Amygdala (tissue), 56 donors: ENCODE measurements at places on chromosomes 16 and 17.
A peak's percentile ranks its signal among the peaks of the same experiment; 100 is the strongest.

DNA sequence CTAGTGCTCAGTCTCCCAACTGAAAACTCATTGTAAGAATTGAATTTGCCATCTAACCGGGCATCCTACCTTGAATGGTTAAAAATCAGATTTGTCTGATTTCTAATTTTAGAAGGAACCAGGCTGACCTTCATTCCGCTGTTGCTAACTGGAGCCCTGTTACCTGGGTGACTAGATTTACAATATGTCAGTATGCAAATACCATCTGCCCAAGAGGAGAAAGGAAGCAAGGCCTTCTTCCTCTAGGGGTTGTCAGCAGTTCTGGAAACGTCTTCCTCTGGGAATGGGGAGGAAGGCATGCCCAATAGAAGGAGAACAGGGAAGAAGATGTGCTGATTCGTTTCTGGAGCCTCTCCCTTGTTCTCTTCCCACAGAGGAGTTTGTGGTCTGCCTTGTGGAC, 137.9 kb downstream of the PITPNC1 start:
- DNase-seq: no peak

- no peak for DNase-seq
Measured at GRCh38 chr17:71519285-71519684, 601.5 kb upstream of the SOX9 start.

DNA sequence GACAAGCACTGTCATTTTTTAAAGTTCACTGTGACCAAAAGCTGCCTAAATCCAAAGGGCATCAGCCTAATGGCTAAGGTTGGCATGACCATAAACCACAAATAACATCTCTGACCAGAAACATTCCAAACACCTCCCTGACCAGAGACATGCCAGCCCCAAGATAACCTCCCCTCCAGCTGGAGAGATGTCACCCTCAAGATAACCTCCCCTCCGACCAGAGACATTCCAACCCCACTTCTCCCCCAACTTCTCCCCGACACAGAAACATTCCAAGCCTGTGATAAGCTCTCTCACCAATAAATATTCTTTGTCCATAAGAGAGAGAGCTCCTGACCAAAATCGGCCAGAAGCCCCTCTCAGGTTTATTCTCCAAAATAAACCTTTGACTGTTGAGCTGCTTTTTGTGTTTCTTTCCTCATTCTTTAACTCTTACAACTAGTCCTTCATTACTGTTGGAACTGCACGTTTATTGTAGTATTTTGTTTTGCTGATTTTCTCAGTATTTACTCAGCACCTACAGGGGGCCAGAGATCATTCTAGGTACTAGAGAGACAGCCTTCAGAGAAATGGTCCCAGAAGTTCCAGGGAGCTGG, 325.6 kb downstream of the SLC39A11 start:
- DNase-seq: no peak

GRCh38 chr17:62724398-62725146, 83.5 kb downstream of the MARCHF10 start:
- no peak for DNase-seq

DNA sequence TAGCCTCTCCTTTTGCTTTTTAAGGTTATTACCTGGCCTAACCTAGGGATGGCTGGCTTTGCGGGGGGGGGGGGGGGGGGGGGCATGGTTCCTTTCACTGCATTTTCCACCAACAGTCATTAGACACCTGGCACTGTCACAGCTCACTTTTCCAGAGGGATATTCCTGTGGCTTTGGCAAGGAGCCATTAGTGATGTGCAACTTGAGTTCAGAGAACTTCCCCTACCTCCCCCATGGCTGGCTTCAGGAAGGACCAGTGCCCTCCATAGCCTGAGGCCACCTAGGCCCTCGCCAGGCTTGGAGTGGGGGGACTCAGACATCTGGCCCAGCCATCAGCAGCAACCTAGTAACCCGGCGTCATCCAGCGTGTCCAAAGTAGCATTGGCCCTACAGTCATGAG, 234.6 kb downstream of the CPPED1 start:
- no peak for DNase-seq

DNA sequence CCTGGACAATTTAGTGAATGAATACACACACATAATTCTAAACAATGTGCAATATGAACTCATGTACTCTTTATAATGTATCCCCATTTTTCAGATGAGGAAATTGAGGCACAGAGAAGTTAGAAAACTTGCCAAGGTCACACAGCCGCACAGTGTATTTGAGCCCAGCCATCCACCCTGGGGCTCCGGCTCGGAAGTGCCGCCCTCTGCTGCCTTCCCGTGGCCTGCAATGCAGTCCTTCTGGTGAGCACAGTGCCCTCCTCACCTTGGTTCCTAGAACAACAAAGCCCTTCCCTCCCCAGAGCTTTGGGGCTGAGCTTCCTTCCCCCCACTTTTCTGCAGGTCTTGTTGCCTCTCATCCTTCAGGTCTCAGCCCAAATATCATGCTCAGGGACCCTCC, 63.7 kb downstream of the C16orf78 start:
- DNase-seq: no peak

DNA sequence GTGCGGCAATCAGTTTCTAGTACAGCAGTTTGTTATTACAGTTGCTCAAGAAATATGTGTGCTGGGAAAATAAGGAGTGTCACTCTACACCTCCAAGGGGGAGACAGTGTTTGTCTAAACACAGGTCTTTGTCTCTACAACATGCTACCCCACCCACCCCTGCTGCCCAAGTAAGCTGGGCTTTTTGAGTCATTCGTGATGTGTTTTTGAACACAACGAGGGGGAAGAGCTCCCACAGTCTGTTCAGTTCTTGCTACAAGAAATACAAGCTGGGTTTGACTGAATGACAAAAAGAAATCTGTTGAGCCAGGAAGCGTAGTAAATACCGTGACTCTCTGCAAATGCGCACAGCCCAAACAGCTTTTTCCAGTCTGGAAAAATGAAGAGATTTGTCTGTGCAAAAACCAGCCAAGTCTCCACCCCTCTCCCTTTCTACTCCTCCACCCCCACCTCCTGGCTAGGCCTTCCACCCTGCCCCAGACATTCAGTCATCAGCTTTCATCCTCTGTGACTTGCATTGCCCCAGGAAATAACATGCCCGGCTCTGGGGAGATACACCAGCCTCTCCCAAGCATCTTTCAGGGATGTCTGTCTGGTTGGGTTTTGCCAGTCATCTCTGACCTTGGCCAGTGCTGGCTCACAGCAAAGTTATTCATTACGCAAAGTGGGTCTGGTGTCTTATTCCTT, 25.7 kb downstream of the CHD9 start:
- DNase-seq: no peak

DNA sequence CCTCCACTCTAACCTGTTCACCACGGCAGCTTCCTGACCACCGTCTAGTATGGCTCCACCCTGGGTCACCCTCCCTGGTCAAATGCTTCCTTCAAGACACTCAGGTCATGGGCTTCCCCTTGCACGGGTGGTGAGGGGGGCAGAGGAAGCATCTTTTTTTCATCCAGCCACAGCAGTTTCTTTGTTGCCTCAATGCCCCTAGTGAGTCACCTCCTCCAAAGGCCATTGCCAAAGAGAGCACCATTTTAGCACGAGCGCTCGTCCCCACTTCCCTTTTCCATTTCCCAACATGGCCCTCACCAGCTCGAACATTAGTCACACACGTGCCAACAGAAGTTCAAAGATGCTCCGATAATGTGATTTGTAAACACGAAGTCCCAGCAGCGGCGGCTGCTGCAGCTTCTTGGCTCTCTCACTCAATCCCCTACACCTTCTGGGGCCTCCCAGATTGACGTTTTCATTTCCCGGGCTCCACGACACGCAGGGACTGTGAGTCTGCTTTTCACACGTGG, 134.6 kb downstream of the GAS7 start:
- DNase-seq: no peak

DNA sequence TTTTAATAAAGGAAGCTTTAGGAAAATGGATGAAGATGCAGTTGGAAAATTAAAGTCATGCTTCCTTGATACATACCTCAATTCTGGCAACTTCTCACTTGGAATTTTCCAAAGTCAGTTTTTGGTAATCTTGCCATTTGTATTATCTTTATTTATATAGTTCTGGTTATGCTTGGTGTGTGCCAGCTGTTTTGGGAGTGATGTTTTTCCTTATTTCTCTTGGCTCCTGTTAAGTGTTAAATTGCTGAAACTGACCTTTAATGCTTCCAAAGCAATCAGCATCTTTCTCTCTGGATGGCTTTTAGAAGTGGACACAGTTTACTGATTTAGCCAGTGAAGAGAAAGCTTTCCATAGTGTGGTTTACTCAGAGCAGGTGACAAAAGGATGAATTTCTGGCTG, 70.1 kb upstream of the HAS3 start:
- no peak for DNase-seq

- DNase-seq: no peak
Measured at GRCh38 chr17:75364078-75364477, 41.4 kb downstream of the GRB2 start.

- DNase-seq: peak; percentile 46
Measured at GRCh38 chr17:63841350-63842172, 924 bp downstream of the SMARCD2 start.

GRCh38 chr17:80951121-80952090, 40.2 kb upstream of the CHMP6 start:
- DNase-seq: no peak
